ENCODE measurements at places on chromosomes 13 and 19. TPM values are rescaled to one million over a fixed set of nuclear protein-coding genes. Genes with fewer than 3 reads are reported as not detected.

The CPAMD8 gene
- not detected for total RNA-seq

GRCh38 chr13:23583491-23583890 is 13.3 kb downstream of the TNFRSF19 start:
- no peak overlapping the region for H3K27ac ChIP-seq
- H3K4me3 ChIP-seq = no peak overlapping the region
- peaks cover 8% of the 10 kb centered on the region for H3K4me1 ChIP-seq
- no peak for DNase-seq

DNA sequence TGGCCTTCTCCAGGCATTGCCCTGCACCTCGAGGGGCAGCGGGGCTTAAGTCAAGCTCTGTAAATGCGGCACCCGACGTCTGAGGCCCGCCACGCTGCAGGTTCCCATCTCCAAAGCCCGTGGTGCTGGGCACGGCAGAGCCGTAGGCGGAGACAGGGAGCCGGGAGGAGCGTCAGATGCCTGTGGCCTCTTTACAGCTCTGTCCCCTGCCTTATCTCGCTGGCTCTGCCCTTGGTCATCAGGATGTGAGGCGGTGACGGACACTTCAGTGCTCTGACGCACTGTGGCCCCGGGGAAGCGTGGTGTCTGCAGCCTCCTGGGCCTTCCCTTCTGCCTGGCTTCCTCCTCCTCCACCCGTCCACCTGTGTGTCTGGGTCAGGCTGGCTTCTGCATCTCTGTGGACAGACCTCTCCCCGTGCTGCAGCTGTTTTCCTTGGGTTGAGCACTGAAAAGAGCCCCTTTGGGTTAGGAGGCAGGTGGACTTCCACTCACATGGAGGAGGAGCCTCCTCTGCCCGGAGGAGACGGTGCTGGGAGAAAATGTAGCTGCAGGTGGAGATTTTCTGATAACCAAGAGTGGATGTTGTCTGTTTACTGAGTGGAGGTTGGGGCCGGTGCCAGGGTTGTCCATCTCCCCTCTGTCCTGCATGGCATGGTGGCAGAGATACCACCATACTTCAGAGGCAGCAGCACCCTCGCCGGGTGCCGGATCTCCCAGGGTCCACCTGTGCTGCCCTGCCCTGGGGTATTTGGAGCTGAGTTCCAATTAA is 14.6 kb downstream of the MCF2L start:
- H3K27me3 ChIP-seq = no peaks in the 10 kb centered on the region
- H3K4me1 ChIP-seq = peaks cover 9% of the 10 kb centered on the region
- no peaks in the 10 kb centered on the region for H3K36me3 ChIP-seq
- H3K4me3 ChIP-seq = no peak overlapping the region

The IL11 gene
- 0.18 TPM for total RNA-seq

DNA sequence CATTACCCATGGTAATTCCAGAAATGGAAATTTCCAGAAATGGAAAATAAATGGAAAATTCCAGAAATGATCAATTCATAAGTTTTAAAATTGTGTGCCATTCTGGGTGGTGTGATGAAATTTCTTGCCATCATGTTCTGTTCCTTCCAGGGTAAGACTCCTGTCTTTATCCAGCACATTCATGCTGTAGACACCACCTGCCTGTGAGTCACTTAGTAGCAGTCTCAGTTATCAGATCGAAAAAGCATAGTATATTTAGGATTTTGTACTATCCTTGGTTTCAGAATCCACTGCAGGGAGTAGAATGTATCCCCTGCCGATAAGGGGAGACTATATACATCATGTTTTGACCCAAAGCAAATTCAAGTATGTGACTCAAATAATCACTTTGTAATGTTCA is 26.7 kb upstream of the CSNK1A1L start:
- no peak overlapping the region for H3K4me3 ChIP-seq
- H3K4me1 ChIP-seq = no peaks in the 10 kb centered on the region
- H3K27me3 ChIP-seq = no peaks in the 10 kb centered on the region
- DNase-seq = no peak
- H3K36me3 ChIP-seq = no peaks in the 10 kb centered on the region
